Pulmonary artery endothelial cell (primary cell): ENCODE measurements at places on chromosomes 1 and 21. TPM values are rescaled to one million over a fixed set of nuclear protein-coding genes. Genes with fewer than 3 reads are reported as not detected.

PROK1 gene
- total RNA-seq = not detected in 2 replicates

SLAMF6 gene
- not detected in 2 replicates for total RNA-seq

AUNIP gene
- total RNA-seq = 5.1 and 5.8 TPM in 2 replicates

MYCL gene
- 1.3 and 3.1 TPM in 2 replicates for total RNA-seq

HMGCS2 gene
- total RNA-seq = not detected in 2 replicates

CLEC20A gene
- total RNA-seq = not detected in 2 replicates

ADGRL2 gene
- 52.0 and 64.4 TPM in 2 replicates for total RNA-seq

BSDC1 gene
- total RNA-seq = 41.3 and 82.1 TPM in 2 replicates

AMY1A gene
- not detected in 2 replicates for total RNA-seq

GPR37L1 gene
- not detected in 2 replicates for total RNA-seq

NUDT4B gene
- 21.8 and 50.6 TPM in 2 replicates for total RNA-seq

FCGR1A gene
- not detected in 2 replicates for total RNA-seq

CACHD1 gene
- total RNA-seq = 1.5 and 3.7 TPM in 2 replicates

TP73 gene
- under 0.01 TPM in 1 of 2 replicates, not detected in the other for total RNA-seq

DNA sequence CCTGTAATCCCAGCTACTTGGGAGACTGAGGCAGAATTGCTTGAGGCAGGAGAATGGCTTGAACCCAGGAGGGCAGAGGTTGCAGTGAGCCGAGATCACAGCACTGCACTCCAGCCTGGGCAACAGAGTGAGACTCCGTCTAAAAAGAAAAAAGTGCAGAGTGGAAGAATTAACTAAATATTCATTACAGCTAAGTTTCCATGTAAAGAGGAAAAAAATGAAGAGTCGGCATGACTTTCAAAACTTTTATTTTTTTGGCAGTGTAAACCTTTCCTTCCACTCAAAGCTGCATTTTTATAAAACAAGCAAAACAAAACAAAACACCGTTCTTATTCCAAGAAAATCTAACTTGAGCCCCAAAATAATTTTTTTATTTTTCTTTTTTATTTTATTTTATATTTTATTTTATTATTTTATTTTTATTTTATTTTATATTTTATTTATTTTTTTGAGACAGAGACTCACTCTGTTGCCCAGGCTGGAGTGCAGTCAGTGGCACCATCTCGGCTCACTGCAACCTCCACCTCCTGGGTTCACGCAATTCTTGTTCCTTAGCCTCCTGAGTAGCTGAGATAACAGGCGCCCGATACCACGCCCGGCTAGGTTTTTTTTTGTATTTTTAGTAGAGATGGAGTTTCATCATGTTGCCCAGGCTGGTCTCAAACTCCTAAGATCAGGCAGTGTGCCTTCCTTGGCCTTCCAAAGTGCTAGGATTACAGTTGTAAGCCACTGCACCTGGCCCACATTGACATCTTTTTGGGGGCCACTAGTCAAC, 62.9 kb downstream of the PACC1 start:
- DNase-seq = no peak

DNA sequence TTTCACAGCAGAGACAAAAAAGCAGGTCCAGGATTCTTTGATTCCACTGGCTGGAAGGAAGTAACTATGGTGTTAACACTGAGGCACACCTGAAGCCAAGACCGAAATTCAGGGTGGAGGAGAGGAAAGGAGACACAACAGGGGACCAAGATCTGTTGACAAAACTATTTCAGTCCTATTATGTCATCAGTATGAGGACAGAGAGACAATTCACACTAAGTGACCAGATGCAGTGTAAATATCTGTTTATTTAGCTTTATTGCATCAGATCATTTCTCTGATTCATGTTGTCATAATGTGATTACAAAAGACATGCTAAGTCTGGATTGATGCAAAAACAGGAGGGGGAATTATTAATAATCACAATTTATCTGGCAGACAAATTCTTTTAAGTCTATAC, 118.8 kb downstream of the SIPA1L2 start:
- no peak for DNase-seq

- DNase-seq = no peak
Observed at GRCh38 chr1:160608057-160608456, 28.8 kb upstream of the CD84 start.

- DNase-seq = no peak
Observed at GRCh38 chr1:78036450-78036849, 9.3 kb upstream of the GIPC2 start.

DNA sequence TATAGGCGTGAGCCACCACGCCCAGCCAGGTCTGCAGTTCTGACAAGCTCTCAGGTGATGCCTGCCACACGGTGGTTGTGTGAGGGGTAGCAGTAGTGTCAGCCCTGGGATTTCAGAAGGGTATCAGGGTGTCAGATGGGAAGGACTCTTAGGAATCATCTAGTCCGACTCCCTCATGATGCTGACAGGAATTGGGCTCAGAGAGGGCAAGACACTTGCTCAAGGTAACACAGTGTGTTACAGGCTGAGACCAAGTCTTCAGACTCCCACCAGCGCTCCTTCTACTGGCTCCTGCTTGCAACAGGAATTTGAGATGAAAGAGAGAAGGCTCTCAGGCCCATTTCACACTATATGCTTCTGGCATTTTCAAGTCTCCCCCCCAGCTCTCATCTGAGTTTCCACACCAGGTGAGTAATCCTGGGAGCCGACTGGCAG, 6.9 kb downstream of the HTR1D start:
- DNase-seq = no peak

DNA sequence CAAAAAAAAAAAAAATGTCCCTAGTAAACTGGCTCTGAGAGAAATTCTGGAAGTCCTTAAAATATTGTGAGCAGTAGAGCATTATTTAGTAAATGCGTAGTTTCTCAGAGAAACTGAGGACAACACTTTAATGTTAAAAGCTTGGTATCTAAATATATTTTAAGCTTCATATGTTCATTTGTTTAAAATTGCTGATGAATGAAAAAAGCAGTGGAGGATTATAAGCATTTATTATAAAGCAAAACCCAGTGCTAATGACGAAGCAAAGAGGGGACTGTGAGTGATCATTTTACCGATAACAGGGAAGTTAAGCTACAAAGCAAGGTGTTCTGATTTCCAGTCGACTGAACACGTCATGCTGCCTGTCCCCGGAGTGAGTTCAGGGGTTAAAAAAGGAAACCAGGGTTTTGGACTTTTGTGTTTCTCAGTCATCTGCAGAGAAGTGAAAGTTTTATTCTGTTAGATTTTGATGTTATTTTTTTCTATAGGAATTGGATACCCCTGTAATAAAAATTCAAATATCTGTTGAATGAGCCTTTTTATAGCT, 64.5 kb upstream of the SCCPDH start:
- no peak for DNase-seq

GRCh38 chr1:225427235-225428067, at the start of gene LBR:
Gene LBR, minus strand, starts transcription at chr1:225428038. Its CDS starts 3,963 bp downstream, at chr1:225424075.
- DNase-seq = no peak

DNA sequence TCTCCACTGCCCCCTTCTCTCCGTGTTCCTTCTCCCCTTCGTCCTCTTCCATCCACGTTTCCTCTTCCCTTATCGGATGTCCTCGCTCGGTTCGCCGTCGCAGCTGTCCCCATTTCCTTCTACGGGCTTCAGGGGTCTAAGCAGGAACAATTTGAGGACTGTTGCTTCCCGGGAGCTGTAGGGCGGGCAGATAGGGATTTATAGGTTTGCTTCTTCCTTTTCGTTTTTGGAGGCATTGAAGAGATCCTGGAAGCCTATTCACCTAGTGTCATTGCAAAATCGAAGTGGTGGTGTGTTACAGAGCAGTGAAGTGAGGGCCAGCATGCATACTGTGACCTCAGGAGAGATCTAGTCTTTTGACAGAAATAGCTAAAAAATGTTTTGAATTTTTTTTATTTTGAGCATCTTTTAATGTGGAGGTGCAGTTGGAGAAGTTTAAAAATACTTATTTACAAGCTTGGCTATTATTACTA, 897 bp downstream of the ZYG11B start:
- no peak for DNase-seq

DNA sequence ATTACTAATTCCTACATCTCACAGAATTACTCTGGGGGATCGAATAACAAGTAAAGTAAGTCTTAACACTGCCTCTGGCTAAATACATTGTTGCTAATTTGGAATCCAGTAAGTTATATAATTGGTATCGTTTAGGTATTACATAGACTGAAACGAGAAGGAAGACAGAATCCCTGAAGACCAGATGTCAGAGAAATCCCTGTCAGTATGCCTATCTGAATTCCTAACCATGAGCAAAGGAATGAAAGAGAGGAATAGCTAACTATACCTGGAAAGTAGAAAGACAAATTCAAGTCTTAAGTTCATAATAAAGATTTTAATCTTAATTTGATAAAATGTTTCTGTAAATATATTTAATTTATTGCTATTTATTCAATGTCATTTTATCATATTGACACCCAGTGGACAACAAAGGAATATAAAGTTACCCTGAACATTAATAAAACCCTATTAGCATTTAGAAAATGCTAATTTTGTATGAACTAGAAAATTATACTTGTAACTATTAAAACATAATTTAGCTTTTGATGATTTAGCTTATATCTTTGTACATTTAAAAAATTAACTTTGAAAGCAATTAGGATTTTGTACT, 11.4 kb downstream of the DEPDC1 start:
- DNase-seq = no peak

DNA sequence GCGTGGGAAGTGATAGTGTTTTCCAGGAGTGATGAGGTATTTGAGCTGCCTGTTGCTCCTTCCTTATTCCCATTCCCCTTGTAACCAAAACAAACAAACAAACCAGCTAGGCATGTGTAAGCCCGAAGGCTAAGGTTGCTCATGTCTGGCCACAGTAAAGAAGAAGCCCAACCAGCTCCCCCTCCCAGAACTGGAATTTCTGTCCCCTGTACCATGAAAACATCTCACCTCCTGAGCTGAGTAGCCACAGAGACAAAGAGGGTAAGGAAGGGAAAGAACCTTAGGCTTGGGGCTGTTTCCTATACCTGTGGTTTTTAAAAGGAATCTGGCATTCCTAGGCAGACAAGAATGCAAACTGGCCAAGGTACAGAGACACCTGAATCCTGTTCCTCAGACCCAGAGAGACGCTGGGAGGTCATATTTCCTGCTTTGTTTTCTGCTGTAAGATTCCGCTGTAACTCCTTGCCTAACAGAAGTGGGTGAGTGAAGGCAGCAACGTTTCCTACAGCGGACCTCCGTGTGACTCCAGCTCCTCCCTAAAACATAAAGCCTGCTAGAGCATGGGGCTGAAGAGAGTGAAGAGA, 41.7 kb upstream of the RAB4A start:
- DNase-seq = no peak

- no peak for DNase-seq
Observed at GRCh38 chr1:220369511-220369910, 97.3 kb upstream of the RAB3GAP2 start.

GRCh38 chr21:37546949-37547614, 180.5 kb downstream of the DYRK1A start:
- DNase-seq = no peak

DNA sequence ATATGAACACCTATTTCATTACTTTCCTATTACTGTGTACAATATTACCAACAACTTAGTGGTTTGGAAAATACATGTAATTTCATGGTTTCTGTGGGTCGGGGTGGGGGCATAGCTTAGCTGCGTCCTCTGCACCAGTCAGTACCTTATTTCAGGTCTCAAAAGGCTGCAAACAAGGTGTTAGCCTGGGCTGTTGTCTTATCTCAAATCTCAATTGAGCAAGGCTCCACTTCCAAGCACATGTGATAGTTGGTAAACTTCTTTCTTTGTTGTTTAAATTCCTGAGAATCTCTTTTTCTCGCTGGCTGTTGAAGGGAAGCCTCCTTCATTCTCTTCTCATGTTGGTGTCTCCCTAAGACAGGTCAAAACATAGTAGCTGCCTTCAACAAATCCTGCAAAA, 485.4 kb downstream of the AMY1C start:
- DNase-seq = no peak

DNA sequence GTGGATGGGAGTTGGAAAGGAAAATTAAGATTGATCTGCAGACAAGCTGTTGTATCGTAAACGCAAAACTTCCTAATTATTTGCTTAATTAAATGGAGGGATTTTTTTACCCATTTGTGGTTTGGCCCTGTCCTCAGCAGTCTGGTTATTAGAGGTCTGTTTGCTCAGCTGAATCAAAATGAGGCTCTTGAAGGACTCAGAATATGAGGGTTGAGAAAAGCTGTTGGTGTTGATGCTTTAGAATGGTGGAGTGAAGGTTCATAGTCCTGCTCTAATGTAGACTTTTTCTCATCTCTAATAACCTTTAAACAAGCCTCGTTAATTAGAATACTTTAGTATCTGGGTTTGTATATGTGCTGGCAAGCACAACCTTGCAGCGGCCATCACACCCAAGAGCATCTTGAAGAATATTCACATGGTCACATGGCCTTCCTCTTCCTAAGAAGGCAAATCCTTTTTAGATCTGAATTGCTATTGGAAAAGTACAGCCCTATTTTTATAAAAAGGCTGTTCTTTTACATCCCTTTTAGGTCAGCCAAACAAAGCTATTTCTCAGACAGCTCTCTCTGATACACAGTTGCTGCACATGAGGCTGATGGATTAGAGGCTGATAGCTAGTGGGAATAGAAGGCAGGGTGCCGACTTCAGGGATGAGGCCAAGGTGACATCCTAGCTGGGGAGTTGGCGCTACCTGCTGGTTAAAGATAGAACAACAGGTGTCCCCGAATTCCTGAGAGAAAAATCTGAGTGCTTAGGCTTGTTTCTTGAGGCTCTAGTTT, 53.8 kb downstream of the MACF1 start:
- DNase-seq = no peak

GRCh38 chr21:30962013-30962412, 76.3 kb downstream of the KRTAP19-8 start:
- DNase-seq = no peak

DNA sequence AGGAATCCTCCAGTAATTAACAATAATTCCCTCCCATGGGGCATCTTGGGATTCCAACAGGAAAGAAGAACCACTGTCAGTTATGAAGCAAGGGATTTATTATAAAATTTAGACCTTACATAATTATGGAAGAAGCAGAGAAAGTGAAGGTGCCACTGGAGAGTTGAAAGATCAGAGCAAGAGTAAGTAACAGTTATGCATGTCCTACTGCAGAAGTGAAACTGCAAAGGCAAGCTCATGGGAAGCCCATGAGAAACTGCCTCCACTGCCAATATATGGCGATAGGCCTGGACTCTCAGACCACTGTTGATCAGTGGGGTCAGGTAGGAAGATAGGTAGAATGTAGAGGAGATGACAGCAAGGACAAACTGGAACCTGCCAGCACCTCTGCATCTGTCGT, 123.6 kb upstream of the ZNF648 start:
- no peak for DNase-seq

DNA sequence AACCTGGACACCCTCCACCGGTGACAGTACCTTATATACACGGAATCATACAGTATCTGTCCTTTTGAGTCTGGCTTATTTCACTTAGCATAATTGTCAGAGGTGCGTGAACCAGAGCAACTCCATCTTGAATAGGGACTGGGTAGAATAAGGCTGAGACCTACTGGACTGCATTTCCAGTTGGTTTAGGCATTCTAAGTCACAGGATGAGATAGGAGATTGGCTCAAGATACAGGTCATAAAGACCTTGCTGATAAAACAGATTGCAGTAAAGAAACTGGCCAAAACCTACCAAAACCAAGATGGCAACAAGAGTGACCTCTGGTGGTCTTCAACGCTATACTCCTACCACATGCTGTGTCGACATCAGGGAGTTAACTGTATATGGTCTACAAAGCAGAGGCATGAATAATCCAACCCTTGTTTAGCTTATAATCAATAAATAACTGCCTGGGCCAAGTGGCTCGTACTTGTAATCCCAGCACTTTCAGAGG, 1.4 kb upstream of the FDPS start:
- DNase-seq = no peak

- DNase-seq = no peak
Observed at GRCh38 chr1:65276197-65276939, 33.0 kb upstream of the DNAJC6 start.
